GF-D8 (cell line): ENCODE measurements at places on chromosomes 13 and 19.
A peak's percentile ranks its signal among the peaks of the same experiment; 100 is the strongest.

DNA sequence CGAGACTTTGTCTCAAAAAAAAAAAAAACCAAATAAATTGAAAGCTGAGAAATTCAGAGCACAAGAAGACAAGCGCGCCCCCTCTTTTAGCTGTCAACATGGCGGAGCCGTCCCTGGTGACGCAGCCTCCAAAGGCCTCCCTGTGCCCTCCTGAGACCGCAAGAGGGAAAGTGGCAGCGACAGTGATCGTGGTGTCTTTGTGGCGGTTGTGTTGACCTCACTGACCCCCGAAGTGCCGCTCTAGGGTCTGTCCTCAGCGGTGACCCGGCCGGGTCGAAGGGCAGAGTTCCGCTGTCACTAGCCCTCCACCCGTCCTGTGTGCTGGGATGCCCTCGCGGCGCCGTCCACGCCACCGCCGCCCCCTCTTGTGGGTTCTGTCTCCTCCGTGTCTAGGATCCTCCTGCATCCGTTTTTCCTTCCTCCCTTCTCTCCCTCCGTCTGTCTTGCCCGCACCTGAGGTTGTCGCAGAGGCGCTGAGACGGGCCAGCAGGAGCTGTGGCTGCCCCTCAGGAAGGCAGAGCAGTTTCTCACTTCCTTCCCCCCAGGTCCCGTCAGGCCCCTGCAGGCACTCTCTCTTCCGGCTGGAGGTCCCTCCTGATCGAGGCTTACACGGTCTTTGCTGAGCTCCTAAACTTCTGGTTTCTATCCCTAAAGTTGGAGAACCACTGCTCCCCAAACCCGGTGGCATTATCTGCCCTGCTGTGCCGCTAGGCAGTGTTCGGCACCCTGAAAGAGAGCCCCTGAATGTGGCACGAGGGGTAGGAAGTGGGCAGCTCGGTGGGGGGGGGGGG lies 7.2 kb downstream of the UHRF1 start:
- DNase-seq = peak; percentile 80

GRCh38 chr19:48137411-48137810 lies 26.8 kb upstream of the PLA2G4C start:
- no peak for DNase-seq

GRCh38 chr19:40627486-40628279 lies 26.5 kb downstream of the LTBP4 start:
- DNase-seq = no peak

GRCh38 chr13:26320766-26321165 lies 66.8 kb downstream of the CDK8 start:
- no peak for DNase-seq

- no peak for DNase-seq
These were observed 600.5 kb upstream of the KLHL1 start for GRCh38 chr13:70708775-70709174.

DNA sequence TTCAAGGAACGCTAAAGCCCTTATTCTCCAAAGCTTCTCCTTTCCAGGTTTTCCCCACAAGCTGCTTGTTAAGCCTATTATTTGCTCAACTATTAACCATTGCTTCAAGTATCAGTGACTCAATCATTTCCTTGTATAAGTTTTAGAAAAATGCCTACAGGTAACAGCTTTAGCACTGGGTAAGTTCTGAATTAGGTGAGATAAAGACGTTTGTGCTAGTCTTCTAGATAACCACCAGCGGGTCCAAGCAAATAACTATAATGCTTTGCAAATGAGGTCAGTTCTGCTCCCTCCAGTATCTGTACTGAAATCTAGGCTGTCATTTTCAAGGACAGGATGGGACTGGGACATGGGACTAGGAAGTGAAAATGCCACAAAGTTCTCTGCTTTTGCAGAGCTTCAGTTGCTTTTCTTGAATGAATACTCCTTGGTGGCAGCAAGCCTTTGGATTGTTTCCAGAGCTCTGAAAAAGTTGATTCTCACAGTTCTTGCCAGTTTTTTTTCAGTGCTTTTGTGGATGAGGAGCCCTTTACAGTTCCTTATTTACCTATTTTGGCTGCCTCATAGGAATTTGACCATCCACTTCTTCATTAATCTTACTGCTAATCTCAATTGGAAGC lies 1487.7 kb downstream of the EFNB2 start:
- no peak for DNase-seq

DNA sequence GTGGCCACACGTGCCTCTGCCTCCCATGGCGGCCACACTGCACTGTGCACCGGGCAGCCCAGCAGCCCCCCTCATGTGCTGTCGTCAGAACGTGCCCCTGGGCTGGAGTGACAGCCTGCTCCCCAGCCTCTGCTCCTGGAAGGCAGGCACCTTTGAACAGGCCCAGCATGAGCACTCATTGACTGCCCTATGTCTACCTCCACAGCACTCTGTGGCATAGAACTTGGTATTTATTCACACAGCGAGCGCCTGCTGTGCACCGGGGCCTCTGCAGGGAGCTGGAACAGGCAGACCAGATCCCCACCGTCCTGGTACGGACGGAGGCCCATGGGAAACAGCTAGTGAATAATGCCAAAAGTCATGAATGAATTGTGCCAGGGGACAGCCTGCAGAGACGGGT lies 53.7 kb downstream of the DPF1 start:
- no peak for DNase-seq

DNA sequence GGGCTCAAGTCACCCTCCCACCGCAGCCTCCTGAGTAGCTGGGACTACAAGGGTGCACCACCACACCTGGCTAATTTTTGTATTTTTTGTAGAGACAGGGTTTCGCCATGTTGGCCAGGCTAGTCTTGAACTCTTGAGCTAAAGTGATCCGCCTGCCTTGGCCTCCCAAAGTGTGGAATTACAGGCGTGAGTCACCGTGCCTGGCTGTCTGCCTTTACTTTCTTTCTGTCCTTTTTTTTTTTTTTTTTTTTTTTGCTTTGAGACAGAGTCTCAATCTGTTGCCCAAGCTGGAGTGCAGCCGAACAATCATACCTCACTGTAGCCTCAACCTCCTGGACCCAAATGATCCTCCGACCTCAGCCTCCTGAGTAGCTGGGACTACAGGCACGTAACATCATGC lies 25.0 kb upstream of the OR1M1 start:
- DNase-seq = no peak

GRCh38 chr13:22232186-22232585 lies 561.3 kb downstream of the FGF9 start:
- DNase-seq = no peak

DNA sequence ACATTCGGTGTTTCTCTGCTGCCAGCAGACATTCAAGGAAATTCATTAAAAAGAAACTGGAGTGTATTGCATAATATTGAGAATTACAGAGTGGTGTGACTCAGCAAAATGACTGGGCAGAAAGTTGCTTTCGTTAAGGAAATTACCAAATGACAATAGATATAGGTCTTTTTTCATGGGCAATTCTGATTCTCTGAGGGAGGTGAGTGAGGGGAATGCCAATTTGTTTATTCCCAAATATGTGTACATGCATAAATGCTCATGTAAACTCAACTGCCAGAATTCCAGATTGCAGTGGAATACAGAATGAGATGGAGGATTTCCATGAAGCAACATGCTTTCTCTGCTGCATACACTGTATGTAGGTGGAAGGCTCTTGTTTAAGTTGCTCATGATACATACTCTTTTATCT lies 1730.1 kb downstream of the SLITRK5 start:
- peak; percentile 48 for DNase-seq

DNA sequence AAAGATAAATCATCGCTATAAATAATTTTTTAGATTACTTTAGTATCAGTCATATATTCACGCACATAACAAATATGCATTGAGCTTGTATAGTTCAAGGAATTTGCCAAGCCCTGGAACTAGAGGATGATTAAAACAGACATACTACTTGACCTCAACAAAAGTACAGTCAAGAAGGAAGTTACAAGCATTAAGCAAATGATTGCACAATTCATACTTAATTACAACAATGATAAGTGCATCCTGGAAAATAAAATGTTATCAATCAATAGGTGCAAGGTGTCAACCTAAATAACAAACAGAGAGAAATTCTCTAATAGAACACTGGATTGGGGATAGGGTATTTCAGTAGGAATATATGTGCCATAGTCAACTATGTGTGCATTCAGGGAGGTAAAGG lies 491.2 kb downstream of the GPC5 start:
- no peak for DNase-seq

DNA sequence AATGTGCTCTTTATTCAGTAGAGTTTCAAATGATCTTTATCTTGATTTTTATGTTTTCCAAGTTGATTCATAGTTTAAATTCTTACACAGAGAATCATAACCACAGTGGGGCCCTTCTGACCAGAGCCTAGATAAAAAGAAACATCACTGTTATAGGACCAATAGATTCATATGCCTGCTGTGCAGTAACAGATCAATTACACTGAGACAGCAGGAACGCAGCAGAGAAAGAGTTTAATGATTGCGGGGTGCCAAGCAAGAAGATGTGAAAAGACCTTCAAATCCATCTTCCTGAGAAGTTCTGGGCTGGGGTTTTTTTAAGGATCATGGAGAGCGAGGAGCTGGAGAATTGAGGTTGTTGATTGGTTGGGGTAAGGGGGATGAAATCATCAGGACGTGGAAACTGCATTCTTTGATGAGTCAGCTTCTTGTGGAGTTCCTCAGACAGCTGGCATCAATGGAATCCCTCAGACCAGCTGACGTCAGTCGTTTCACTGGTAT lies 346.6 kb downstream of the TBC1D4 start:
- no peak for DNase-seq

DNA sequence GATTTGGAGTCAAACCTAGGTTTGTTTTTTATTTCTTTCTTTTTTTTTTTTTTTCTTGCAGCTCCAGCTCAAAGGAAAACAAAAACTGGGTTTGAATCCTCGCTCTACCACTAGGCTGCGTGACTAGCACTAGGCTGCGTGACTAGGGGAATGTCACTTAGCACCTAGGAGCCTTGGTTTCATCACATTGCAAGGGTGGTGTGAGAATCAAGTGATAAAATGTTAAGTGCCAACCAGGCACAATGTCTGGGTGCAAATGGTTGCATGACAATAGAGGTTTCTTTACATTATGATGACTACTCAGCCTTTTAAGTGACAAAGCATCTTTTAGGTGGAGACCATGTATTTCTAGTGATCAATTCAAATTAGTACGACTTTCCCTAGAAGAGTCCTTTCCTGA lies 27.9 kb downstream of the RCBTB2 start:
- no peak for DNase-seq

DNA sequence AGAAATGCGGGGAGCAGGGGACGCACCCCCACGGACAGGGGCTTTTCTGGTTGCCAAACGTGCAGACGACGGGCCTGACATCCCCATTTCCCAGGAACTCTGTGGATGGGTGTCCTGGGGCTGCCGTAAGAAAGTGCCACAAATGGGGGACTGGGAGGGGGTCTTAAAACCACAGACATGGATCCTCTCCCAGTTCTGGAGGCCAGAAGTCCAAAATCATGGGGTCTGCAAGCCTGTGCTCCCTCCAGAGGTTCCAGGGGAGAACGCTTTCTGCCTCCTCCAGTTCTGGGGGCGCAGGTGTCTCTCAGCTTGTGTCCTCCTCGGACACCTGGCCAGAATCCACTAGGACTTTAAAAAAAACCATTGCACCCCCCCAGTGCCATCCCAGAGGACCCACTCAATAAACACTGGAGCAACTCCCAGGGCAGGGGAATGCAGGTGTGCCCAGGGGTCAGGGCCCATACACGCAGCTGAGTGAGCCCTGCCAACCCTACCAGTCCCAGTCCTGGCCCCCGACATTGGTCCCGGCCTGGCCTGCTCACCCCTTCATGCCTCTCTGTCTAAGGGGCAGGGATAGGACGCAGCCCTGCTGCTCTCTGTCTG lies 103.9 kb downstream of the GADD45B start:
- DNase-seq = no peak

DNA sequence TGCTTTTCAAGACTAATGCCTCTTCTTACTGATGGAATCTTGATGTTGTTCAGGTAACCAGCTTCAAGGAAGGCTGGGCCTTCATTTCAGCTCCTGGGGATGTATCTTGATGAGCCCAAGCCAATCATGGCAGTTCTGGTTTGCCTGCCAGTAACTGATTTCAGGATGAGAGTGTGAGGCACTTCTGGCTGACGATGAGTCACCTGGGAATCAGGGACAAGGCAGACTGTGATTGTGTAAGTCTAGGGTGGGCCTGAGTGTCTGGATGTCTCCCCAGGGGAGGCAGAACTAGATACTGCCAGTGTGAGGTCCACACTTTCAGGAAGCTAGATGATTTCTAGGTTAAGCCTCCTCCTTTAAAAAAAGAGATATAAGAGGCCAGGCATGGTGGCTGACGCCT lies 77.3 kb upstream of the KL start:
- DNase-seq = no peak

- DNase-seq = no peak
These were observed 96.8 kb upstream of the DOCK9 start for GRCh38 chr13:99074693-99075092.

- no peak for DNase-seq
These were observed 71.3 kb upstream of the C13orf46 start for GRCh38 chr13:114045113-114045735.

GRCh38 chr19:45385392-45386221 lies 15.2 kb upstream of the ERCC2 start:
- no peak for DNase-seq

- no peak for DNase-seq
These were observed 733.9 kb upstream of the KLHL1 start for GRCh38 chr13:70842062-70842644.
